Left lung (tissue), 14 donors: ENCODE measurements at places on chromosomes 6 and 20. TPM values are rescaled to one million over a fixed set of nuclear protein-coding genes. Genes with fewer than 3 reads are reported as not detected.

The ARHGAP40 gene
- not detected for total RNA-seq

The MPIG6B gene
- 1.2 TPM for total RNA-seq

The GGTLC1 gene
- 22.4 TPM for total RNA-seq

The DEFB124 gene
- total RNA-seq, result not detected

DNA sequence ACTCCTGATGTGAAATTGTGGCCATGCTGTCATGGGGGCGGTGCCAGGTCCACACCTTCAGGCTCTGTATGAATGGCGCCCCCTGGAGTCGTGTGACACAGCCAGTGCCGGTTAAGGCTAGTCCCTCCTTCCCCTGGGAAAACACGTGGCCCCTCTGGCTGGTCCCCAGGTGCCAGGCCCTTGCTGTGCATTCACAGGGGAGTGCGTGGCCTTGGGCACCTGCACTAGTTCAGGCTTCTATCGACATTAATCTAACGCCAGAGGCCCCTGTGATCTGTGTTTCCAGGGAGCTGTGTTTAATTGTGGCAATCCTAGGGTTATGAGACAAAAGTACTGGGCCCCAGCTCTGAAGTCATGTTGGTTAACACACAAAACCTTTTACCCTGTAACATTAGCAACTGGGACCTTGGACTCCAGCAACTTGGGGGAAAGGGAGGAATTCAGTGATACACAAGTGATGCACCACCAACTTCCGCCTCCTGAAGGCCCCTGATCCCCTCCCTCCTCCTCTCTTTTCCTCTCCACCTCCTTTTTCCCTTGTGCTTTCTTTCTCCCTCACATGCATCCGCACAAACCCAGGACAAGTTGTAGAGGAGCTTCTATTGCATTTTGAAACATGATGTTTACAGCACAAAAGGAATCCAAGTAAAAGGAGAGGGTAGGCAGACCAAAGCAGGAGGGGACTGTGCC, 74.0 kb downstream of the SSR1 start:
- H3K36me3 ChIP-seq, result peaks cover 49% of the 10 kb centered on the region
- H3K27ac ChIP-seq, result no peak overlapping the region
- no peak overlapping the region for H3K4me3 ChIP-seq
- peak; percentile 88 for DNase-seq
- peaks cover 49% of the 10 kb centered on the region for H3K4me1 ChIP-seq

GRCh38 chr6:52389626-52390360, 27.8 kb downstream of the PAQR8 start:
- no peaks in the 10 kb centered on the region for H3K36me3 ChIP-seq
- no peaks in the 10 kb centered on the region for H3K27me3 ChIP-seq
- peaks cover 27% of the 10 kb centered on the region for H3K4me1 ChIP-seq
- DNase-seq, result peak; percentile 53
- peak overlapping the region; percentile 30 for H3K27ac ChIP-seq
- H3K4me3 ChIP-seq, result no peak overlapping the region

- H3K36me3 ChIP-seq, result no peaks in the 10 kb centered on the region
- H3K27me3 ChIP-seq, result peaks cover 16% of the 10 kb centered on the region
- DNase-seq, result no peak
- no peak overlapping the region for H3K4me3 ChIP-seq
- no peaks in the 10 kb centered on the region for H3K4me1 ChIP-seq
These were observed 381.0 kb upstream of the ARID1B start for GRCh38 chr6:156396068-156396771.

DNA sequence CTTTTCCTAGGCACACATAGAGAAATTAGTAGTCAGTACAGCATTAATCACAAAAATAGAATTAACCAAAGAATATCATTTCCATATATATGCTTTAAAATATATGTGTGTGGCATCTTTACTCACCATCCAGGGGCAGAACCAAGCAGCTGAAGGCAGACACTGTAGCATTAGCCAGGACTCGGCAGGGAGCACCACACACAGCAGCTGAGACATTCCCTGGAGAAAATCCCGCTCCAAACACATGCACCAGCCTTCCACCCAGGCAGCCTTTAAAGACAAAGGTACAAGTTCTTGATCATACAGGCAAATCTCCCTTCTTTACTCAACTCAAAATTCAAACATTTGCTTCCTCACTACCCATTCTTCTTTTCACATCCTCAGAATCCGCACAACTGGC, 64.7 kb downstream of the PKHD1 start:
- no peak overlapping the region for H3K27ac ChIP-seq
- no peaks in the 10 kb centered on the region for H3K4me1 ChIP-seq
- DNase-seq, result no peak
- H3K27me3 ChIP-seq, result no peaks in the 10 kb centered on the region
- H3K36me3 ChIP-seq, result no peaks in the 10 kb centered on the region

GRCh38 chr20:11853359-11853758, 64.3 kb upstream of the BTBD3 start:
- H3K4me1 ChIP-seq, result no peaks in the 10 kb centered on the region
- no peak overlapping the region for H3K27ac ChIP-seq
- no peaks in the 10 kb centered on the region for H3K27me3 ChIP-seq

DNA sequence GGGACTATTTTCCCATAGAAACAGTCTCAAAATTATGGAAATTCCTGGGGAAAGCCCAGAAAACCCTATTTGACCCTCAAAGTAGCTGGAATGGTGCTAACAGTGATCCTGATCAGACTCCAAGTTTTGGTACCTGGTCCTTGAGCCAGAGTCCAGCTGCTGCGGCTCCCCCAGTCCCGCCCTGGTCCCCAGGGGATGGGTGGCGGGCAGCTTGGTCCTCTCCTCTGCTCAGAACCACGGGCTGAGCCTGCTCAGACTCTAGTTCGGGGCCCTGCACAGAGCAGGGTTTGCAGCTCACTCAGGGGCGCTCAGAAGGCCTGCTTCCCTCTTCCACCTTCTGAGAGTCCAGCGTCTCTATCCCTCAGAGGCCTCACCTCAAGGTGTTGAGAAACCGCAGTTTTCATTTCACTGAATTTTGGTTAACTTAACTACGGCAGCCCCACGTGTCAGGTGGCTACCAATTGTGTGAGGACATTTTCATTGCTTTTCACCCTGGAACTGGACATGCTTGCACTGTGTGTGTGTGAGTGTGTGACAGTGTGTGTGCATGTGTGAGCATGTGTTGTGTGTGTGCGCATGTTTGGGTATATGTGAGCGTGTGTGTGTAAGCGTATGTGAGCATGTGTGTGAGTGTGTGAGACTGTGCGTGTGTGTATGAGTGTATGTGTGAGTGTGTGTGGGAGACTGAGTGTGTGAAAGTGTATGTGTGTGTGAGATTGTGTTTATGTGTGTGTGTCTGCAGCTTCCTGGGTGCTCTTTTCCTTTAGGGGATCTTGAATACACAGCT, 44.2 kb upstream of the PDE10A start:
- no peaks in the 10 kb centered on the region for H3K27me3 ChIP-seq
- H3K4me3 ChIP-seq, result no peak overlapping the region

DNA sequence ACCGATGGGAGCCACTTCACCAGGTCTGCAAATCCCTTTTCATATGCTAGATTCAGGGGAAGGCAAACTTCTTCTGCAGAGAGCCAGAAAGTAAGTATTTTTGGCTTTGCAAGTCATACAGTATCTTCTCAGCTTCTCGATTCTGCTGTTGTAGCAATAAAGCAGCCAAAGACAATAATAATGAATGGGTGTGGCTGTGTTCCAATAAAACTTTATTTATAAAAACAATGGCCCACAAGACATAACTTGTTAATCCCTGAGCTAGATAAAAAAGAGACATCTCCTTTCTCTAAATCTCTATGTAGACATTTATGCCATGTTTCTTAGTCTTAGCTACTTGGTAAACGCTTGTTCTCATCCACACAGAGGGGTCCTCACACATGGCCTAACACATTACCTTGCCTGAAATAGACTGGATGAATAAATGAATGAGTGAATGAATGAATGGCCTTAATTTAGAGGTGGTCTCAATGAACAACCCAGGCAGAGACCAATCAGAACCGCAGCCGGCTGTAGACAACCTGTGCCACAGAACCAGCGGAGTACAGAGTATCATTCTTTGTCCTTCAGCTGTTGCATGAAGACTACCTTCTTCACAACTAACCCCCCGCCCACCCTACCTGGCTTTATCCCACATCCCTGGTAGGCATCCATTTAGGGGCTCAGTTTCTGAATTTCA, 13.5 kb upstream of the PREX1 start:
- H3K36me3 ChIP-seq, result no peaks in the 10 kb centered on the region
- no peak overlapping the region for H3K27ac ChIP-seq
- no peak for DNase-seq

DNA sequence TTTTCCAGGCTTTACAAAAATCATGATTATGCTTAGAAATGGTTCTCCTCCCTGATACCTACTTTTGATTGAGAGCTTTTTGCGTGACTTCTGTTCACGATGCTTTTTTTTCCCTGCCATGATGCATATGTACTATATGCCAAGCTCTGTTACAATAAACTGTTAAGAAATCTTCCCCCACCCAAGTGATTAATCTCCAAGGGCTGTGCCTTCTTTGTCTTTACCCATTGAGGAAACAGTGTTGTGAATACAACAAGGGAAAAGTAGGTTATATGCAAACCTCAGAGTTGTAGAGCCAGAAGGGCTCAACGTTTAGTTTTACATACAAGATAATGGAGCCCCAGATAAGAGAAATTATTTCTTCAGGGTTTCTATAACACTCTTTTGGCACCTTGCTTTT, 34.1 kb upstream of the MYLK2 start:
- no peaks in the 10 kb centered on the region for H3K4me1 ChIP-seq
- H3K27ac ChIP-seq, result no peak overlapping the region
- no peak overlapping the region for H3K4me3 ChIP-seq
- no peaks in the 10 kb centered on the region for H3K36me3 ChIP-seq
- DNase-seq, result no peak
- no peaks in the 10 kb centered on the region for H3K27me3 ChIP-seq

- no peak for DNase-seq
- H3K36me3 ChIP-seq, result no peaks in the 10 kb centered on the region
- H3K27me3 ChIP-seq, result no peaks in the 10 kb centered on the region
These were observed 78.6 kb upstream of the PTPRK start for GRCh38 chr6:128599036-128599435.

DNA sequence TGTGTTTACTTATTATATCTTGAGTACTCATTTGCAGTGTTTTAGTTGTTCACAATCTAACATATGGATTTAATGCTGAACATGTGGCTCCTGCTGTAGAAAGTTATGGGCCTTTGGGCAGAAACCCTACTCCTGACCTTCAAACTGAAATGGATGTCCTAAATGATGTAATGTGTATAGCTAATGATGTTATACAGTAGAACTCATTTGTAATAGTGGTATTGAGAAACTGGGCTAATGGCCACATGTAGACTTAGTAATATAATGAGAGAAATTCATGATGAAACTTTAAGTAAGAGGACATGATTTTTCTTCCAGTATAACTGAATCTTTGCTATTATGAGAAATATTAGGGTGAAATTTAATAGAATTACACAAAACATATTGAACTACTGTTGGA, 121.3 kb upstream of the PTPRK start:
- no peak overlapping the region for H3K4me3 ChIP-seq
- no peaks in the 10 kb centered on the region for H3K4me1 ChIP-seq
- DNase-seq, result no peak
- no peaks in the 10 kb centered on the region for H3K27me3 ChIP-seq
- no peaks in the 10 kb centered on the region for H3K36me3 ChIP-seq
- no peak overlapping the region for H3K27ac ChIP-seq

GRCh38 chr6:31725502-31726350, 2.6 kb downstream of the MPIG6B start:
- H3K4me1 ChIP-seq, result peaks cover 24% of the 10 kb centered on the region
- no peaks in the 10 kb centered on the region for H3K27me3 ChIP-seq
- H3K27ac ChIP-seq, result no peak overlapping the region
- DNase-seq, result no peak
- H3K4me3 ChIP-seq, result no peak overlapping the region
- H3K36me3 ChIP-seq, result peaks cover 35% of the 10 kb centered on the region

DNA sequence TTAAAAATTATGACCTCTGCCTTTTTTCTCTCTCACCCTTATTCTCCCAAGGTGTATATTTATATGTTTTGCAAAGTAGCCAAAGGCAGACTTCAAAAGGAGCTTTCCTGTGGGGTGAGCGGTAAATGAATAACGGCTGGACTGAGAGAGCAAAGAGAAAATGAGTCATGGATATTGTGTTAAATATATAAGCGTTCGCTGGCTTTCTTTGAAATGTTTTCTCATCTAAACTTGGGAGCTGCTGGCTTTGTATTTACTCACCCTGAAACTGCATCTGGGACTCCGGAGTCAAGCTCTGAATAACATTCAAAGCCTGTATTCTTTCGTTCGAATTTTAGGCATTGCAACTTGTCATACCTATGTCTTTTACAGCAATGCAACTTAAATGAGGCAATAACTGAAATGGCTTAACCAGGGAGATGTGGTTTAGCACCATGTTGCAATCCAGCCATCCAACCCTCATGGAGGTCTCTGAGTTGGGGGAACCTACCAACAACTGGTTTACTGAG, 32.0 kb downstream of the ATXN1 start:
- H3K27ac ChIP-seq, result no peak overlapping the region
- no peaks in the 10 kb centered on the region for H3K27me3 ChIP-seq
- no peaks in the 10 kb centered on the region for H3K36me3 ChIP-seq
- no peak overlapping the region for H3K4me3 ChIP-seq

DNA sequence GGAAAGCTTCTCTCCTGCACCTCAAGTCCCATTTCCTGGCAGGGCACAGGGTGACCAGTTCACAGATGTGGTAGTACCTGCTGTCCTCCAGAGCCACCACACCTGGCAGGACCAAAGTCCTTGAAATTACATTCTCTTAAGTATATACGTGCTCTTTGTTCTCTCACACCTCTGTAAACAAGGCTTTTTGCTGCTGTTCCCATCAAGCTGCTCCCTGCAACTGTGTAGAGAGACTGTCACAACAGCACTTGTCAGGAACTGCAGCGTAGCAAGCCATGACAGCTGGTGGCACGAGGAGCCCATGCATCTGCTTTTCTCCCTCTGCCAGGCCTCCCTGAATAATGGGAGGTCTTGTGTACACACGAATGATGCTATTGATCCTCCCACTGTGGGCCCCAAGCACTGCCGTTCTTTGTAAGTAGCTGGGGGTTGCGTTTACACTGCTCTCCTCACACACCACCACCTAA, 431.8 kb downstream of the CD83 start:
- H3K27me3 ChIP-seq, result no peaks in the 10 kb centered on the region
- no peak for DNase-seq
- no peak overlapping the region for H3K4me3 ChIP-seq

DNA sequence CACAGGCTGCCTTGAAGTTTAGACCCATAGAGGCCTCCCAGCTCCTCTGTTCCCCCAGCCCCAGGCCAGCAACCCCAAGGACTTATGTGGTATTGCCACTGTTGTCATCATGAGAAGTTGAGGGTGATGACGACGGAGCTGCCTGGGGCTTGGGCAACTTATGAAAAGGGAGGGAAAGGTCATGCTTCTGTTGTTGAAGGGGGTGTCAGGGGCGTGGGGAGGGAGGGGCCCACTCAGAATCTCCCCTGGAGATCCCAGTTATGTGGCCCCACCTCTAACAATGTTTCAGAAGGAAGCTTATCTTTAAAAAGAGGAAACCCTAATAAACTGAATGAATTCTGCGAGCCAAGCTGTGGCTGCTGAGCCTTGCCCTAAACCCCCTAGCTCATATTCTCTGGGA, 4.2 kb downstream of the ADTRP start:
- no peak for DNase-seq
- no peak overlapping the region for H3K27ac ChIP-seq
- H3K4me1 ChIP-seq, result peaks cover 31% of the 10 kb centered on the region
- no peaks in the 10 kb centered on the region for H3K27me3 ChIP-seq
- H3K36me3 ChIP-seq, result no peaks in the 10 kb centered on the region
